Activated CD4-positive, alpha-beta T cell treated with anti-CD3 and anti-CD28 coated beads for 4 hours (primary cell): ENCODE measurements at places on chromosomes 1 and 21.

DNA sequence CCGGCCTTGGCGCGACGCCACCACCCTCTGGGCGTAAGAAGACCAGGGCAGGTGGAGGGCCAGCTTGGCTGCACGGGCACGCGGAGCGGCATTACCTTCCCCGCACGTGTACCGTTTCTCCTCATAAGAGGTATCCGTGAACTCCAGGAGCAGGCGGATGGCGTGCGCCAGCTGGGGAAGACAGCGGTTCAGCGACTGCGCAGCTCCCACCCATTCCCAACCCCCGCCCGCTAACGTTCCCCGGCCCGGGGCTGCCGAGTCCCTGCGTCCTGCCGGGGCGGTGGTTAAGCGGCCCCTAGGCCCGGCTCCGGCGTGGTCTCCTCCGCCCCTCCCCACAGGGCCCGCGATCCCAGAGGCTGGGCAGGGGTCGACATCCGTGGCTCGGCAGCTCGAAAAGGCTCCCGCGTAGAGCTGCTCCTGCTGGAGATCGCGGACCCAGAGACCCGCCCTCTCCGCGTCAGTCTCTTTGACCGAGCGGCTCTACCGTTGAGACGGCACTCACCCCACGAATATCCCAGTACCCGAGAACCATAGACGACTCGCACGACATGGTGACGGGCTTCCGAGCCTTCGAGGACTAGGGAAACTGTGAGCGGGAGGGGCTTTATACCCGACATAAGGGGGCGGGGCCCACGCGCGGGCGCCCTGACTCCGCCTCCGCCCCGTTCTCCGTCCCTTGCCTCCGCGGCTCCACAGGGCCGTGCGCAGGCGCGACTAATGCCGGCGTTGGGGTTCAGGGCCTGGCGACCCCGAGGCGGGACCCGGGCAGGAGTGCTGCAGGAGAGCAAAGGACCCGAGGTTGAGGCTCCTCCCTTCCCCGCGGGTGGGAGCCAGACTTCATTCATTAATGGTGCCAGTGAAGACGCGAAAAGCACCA, 862 bp downstream of the GSTM3 start:
- DNase-seq = peak; percentile 84

GRCh38 chr1:66231681-66232463, 302.1 kb upstream of the SGIP1 start:
- no peak for DNase-seq

DNA sequence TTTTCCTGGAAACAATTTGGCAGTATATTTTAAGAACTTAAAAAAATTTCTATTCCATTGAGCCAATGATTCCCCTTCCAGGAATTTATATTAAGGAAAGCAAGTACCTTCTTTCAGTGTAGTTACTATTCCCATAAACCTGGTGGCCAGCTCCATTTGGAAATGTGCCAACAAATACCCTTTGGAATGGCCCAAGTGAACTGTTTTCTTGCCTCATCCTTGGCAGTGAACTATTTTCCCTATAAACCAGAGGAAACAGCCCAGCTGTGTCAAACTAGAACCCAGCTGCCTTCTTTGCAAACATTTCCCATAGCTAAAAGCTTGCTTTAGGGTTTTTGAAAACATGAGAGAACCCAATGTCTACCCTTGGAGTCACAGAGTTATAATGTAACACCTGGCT, 496.9 kb downstream of the NEGR1 start:
- no peak for DNase-seq

GRCh38 chr1:68770817-68771216, 273.9 kb upstream of the DEPDC1 start:
- no peak for DNase-seq

GRCh38 chr21:26761174-26761915, 83.9 kb downstream of the ADAMTS1 start:
- no peak for DNase-seq

DNA sequence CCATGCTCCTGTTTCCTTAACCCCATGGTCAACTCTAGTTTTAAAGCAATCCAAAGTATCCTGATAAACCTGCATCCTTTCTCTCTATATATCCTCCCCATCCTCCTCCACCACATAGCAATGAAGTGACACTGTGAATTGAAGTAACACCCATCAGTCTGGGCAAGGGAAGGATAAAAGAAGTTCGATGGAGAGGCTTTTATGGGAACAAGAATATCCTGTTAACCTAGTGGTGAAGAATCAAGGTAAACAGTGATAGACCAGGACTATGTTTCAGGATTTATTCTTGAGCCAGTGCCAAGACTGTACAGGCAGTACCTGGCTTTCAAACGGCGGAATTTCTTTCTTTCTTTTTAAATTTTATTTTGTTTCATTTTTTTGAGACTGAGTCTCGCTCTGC, 17.6 kb downstream of the RABIF start:
- no peak for DNase-seq

DNA sequence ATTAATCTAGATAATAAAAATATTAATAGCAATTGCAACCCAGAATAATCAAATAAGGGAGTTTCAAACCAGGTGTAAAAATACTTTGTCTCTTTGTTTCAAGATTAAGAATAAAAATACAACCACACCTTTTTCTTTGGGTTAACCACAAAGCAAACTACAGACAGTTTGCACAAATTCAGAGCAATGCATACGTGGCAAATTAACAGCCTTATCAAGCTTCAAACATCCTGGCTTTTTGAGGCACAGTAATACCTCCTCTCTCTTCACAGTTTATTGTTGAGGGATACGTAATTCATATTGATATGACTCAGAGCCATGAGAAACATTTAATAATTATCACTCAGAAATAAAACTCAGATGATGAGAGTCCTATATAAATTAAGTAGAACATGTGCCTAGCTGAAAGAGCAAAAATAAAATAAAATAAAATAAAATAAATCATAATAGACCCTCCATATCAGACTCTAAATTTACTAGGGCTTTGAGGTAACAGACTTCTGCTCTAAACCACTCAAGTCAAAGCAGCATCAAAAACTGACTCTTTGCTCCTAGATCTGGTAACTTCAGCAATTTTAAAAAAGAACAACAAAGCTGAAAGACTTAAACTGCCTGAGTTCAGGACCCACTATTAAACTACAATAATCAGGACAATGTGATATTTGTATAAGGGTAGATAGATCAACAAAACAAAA, 11.4 kb downstream of the EDEM3 start:
- no peak for DNase-seq

DNA sequence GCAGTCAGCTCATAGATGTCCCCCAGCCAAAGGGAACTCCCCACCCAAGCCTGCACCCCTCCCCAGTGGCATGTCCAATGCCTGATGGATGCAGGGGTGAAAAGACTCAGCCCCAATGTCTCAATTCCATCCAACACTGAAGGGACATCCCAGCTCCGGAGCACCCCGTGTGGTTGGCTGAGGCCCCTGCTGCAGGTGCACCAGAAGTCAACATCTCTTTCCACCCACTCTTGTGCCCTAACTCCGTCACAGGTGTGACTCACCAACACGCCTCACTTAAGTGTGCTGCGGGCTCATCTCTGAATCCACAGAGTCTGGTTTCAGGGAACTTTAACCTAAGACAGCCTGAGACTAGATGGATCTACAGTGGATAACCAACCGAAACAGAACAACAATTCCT, 40.9 kb upstream of the ZBTB18 start:
- peak; percentile 30 for DNase-seq
